ENCODE measurements at places on chromosomes 13 and 19.

DNA sequence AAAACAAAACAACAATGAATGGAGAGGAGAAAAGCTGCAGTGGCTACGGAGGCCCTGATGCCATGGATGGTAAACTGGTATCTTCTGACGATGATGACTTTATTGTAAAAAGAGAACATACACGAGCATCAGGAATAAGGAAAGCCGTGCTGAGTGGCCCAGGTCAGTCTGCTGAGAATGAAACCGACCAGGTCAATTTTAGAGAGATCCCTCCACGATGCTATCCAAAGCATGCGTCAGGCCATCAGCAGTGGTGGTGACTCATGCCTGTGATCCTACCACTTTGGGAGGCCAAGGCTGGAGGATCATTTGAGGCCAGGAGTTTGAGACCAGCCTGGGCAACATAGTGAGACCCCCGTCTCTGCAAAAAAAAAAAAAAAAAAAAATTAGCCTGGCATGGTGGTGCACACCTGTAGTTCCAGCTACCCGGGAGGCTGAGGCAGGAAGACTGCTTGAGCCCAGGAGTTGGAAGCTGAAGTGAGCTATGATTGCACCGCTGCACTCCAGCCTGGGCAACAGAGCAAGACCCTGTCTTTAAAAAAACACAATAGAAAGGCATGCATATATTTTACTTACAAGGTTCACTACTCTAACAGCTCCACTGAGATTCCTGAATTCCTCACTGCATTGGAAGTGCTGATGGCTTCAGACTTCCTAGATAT lies 62.3 kb downstream of the GADD45B start:
- no peak for DNase-seq

DNA sequence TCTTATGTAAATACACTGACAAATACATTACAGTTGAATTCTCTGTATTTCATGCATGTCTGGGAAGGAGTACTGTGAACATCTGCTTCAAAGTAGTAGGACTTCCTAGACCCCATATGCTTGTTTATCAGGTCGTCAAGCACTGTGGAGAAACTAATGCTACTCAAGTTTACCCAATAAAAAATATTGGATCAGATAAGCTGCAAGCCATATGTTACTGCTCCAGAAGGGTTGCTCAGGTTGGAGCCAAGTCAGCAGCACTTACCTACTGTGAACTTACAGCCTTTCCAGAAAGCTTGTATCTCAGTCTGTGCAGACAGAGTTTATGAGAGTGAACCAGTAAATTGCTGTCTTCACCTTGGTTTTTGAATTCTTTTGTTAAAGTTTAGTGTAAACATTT lies 36.2 kb downstream of the SLAIN1 start:
- no peak for DNase-seq

GRCh38 chr13:29355029-29355428 lies 240.5 kb downstream of the SLC7A1 start:
- DNase-seq, result no peak

DNA sequence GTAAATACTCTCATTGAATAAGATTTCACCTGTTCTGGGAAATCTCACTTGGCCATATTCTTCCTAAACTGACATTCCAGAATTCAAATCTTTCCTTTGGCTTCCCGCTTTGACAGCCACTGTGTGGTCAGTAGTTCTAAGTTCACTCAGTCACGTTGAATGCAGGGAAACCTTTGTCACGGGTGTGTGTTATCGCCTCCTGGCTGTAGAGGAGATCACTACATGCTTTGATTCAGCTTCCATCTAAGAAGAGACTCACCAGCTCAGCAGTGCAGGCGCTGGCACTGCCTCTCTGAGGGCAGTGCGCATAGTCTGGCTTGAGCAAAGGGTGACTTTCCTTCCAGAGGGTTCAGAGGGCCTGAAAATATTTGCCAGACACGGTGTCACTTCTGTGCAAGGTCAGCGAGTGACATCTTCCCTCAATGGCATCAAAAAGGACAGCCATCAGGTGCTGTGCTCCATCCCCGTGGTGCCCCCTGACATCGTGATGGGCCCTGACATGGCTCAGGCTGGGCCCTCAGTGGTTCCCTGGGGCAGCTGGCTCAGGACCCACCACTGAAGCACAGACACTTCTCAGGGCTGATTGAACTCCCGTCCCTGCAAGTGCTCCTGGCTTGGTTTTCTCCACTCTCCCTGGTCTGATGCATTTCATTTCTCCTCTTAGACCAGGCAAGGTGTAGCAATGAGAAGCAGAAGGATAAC lies 635.4 kb upstream of the ARGLU1 start:
- no peak for DNase-seq

DNA sequence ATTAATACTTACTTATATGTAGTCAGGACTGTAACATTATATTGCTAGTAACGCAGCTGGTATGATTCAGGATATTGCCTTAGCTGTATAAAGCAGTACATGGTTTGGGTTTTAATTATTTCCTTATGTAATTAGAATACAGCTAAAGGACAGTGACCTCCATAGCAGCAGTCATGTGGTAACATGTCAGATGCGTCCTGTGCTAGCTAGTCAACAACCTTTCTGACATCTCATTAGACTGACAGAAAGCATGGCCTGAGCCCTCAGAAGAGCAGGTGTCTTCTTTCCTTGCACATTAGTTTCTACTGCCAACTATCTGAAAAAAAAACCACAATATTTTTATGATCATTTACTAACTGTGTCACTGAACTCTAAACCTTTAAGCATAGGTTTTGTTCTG lies 122.2 kb downstream of the MAB21L1 start:
- DNase-seq, result no peak

GRCh38 chr13:90272356-90272755 lies 1075.1 kb upstream of the MIR17HG start:
- no peak for DNase-seq

GRCh38 chr13:27005556-27005955 lies 166.1 kb downstream of the USP12 start:
- DNase-seq, result peak; percentile 48

DNA sequence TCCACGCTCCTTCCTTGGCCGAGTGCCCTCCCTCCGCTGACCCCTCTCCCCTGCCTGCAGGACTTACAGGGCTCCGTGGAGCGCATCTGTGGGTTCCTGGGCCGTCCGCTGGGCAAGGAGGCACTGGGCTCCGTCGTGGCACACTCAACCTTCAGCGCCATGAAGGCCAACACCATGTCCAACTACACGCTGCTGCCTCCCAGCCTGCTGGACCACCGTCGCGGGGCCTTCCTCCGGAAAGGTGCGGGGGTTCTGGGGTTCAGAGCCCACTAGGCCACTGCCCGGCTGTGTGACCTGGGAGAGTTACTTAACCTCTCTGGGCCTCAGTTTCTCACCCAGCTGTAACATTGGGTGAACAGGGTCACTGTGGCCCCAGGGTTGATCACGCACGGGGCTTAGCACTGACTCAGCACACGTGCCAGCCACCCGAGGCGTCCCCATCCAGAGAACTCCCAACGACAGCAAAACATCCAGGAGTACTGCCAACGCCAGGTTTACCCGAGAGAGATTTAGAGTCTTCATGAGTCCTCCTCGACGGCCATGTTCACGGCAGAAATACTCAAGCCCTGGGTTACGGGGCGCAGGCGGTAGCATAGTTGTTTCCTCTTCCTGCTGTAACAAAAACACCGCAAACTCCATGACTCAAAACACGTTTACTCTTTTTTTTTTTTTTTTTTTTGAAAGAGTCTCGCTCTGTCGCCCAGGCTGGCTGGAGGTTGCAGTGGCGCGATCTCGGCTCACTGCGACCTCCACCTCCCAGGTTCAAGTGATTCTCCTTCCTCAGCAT lies 9.7 kb upstream of the SPACA4 start:
- DNase-seq, result no peak

DNA sequence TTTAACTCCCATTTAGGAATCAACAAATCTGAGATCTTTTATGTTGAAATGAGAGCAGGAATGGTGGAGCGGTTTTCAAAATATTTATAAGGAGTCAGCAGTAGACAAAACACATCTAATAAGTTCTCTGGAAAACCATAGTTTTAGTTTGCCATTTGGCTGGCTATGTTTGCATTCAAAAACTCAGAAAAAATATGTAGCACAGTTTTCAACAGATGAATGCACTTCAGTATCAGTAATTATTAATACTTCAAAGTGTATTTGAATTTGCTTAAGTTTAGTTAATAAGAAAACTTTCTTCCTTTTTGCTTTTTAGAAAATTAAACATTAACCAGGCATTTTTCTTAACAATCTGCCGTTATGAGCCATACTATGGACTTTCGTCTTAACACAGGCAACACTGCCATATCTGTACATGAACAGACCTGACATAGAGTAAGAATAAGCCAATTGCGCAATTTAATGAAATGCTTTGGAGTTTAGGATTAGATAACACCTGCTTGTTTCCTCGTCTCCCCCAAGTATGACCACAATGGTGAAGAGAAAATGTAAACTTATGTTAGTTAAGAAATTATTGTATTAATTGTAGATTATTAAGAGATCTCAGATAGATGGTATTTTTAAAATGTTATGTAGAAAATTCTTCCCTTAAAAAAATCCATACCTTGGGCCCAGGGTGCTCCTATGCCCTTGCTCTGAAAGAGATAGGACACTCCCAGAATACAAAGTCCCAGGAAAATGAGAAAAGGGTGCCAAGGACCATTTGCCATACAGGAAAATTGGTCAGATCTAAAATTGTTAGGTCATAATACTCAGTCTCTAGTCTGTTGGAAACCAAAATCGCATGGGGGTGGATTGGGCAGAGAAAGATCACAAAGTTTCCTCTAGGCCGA lies 552.3 kb upstream of the ARGLU1 start:
- DNase-seq, result no peak

GRCh38 chr13:113862931-113863523 lies 849 bp downstream of the GAS6 start:
- no peak for DNase-seq

DNA sequence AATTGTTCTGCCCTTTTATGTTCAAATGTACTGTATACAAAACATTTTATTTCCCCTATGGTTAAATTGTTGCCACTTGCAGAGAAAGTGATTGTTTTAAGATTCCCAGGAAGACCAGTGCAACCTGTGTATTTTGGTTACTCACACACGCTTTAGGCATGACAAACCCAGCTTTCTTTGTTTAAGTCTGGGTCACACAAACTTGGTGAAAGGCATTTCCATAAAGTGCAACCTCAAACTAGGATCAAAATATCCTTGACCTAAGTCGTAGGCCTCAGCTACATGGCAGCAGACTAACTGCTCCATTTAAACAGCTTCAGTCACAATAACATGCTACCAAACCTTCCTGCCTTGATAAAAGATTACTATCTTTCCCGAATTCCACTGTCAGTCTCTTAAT lies 639.0 kb upstream of the PRR20A start:
- no peak for DNase-seq

GRCh38 chr13:114148521-114148855 lies 16.1 kb upstream of the RASA3 start:
- DNase-seq, result no peak

GRCh38 chr13:83499286-83499685 lies 383.0 kb downstream of the SLITRK1 start:
- DNase-seq, result peak; percentile 18

DNA sequence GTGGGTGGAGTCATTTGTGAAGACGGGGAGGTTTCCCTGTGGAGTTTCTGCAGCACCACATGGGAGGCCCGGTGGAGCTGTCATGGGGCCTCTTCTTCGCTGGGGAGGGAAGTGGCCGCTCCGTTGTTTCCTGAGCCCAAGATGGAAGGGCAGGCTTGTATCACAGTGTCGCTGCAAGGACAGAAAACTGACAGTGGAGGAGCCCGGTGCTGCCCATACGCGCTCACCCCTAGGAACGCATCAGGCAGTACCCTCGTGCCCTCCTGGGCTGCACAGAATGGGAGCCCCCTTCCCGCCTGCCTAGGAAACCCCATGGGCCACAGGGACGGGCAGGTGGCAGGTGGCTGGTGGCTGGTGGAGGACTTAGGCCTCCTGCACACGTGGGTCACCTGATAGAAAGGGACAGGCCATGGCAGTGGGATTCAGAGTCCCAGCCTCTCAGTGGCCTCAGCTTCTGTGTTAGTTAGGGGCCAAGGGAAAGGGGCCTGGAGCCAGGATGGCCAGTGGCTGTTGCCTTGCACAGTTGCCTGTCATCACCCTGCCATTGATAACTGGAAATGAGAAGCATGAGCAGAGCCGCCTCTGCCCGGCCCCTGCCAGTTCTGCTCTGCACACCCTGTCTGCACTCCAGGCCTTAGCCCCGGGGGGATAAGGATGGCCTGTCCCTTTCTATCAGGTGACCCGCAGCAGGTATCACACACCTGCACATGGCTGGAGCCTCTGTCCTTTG lies 7.6 kb downstream of the COL4A2 start:
- no peak for DNase-seq

GRCh38 chr19:38229585-38230073 lies 5.6 kb upstream of the DPF1 start:
- peak; percentile 96 for DNase-seq

- no peak for DNase-seq
Measured at GRCh38 chr19:6590827-6591319, at the start of gene CD70. TSS of gene CD70 (minus strand) at chr19:6591150. CDS start at chr19:6591002, 148 bp downstream.

DNA sequence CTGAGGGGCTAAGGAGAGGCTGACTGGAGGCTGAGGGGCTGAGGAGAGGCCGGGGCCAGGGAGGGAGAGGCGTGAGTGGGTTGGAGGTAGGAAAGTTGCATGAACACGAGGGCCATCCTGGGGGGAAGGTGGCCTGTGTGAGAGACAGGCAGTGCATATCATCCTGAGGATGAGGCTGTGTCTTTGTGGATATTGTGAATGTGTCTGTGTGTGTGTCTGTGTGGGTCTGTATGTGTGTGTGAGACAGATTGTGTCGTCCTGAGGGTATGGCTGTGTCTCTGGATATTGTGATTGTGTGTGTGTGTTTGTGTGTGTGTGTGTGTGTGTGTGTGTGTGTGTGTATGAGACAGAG lies 422 bp downstream of the ZNF71 start:
- DNase-seq, result no peak

DNA sequence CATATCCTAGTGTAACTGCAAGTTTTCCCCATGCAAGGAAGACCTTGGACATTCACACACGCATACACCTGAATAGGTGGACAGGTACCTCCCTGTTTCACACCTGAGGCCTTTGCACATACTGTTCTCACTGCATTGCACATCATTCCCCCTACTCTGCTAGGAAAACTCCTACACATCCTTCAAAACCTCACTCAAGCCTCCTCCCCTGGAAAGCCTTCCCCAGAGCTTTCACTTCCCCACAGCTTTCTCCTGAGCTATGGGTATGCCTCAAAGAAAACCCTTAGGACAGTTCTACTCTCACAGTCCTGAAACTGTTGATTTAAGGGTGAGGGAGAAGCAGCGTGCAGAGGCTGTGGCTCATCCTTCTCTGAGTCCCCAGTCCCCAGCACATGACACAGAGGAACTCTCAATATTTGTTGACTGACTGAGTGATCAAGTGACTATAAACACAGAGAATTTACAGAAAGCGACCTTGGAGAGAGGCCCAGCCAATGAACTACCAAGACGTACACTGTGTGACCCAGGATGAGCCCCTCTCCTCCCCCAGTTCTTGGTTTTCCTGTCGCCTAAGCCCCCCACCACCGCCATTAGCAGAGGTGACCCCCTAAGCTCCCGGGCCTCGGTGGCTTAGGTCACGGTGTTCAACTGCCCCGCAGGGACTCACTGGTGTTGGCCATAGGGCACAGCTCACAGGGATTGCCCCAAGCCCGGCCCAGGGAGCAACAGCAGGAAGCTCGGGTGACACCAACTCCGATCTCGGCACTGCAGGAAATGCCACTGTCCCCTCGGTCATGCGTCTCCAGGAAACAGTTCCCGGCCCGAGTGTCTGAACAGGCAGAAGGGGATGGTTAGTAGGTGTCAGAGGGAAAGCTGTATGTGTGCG lies 40.6 kb downstream of the FBN3 start:
- DNase-seq, result no peak

- no peak for DNase-seq
Measured at GRCh38 chr13:109397285-109397684, 389.1 kb downstream of the IRS2 start.

Measured in SJCRH30 (cell line).